ENCODE measurements at places on chromosomes 1 and 21.

DNA sequence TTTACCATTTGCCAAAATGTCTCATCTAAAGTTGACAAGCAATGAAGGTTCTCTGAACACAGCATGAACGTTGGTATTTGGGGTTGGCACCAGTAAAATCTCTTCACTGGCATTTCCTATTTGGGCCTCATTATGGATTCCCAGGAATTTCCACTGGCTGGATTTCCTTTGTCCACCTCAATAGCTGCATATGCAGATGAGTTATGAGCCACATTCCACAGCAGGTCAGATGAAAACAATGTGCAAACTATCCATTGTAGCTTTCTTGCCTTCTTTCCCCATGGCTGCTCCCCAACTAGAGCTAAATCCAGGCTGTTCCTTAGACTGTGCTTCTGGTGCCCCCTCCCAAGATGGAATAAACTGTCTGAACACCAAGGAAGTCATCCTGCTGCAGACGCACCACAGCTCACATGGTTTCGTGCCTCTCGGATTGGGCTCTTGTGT is 168.1 kb upstream of the FGGY start:
- no peak for DNase-seq

GRCh38 chr1:109996476-109996875 is 11.9 kb downstream of the AHCYL1 start:
- DNase-seq = no peak

GRCh38 chr1:55212349-55213150 is 2.6 kb downstream of the USP24 start:
- no peak for DNase-seq

DNA sequence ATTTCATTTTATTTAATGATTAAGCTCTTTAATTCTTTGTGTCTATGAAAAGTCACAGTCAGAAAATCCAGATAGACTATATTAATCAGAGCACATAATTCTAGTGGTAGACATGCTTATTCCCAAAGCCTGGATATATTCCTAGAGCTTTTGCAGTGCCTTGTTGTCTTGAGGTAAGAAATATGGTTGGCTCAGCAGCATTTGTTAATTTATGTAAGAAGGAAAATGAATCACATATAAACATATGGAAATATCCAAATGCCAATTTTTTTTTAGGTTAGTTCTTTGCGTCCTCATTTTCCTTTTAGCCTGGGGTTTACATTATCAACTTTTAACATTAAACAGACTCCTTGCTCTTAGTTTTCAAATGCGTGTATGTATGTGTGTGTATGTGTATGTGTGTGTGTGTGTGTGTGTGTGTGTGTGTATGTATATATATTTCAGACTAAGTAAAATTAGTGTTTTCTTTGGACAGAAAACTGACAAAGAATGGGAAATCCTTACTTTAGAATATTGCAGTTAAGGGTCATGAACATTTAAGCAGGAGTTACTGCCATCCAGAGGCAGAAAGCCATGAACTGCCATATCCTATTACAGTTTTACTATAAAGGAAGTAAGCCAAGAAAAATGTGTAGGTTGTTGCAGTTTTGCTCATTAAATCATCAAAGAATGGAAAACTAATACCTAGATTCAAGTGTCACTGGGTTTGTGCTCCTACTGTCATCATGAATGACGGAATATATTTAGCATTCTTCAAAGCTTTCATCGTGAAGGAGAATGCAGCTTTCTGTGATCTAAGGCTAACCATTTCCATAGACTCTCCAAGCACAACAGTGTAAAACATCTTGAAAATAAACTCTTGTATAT is 477.1 kb upstream of the NR5A2 start:
- DNase-seq = no peak

DNA sequence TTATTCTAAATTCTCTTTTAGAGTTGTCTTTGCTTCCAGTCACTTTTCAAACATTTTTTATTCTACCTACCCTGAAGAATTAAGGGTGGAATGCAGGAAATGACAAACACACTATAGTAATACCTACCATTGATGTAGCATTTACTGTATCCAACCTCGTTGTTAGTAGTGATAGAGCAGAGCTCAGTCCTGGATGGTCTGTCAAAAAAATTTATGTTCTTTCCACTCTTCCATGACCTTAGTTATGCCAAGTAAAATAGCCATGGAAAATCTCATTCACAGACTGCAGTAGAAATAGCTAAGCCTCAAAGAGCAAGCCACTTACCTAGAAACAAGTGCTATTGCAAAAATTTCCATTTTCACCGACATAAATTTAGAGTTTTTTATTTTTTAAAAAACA is 74.6 kb downstream of the CRB1 start:
- no peak for DNase-seq

Data from activated CD8-positive, alpha-beta memory T cell treated with anti-CD3 and anti-CD28 coated beads for 1 hour (primary cell).